Kidney (tissue), 22 donors: ENCODE measurements at places on chromosomes 12 and 14.

- no peak for DNase-seq
These were observed 48.8 kb downstream of the LRCOL1 start for GRCh38 chr12:132561427-132562156.

- DNase-seq: no peak
These were observed 61.9 kb downstream of the DRAM1 start for GRCh38 chr12:101939306-101939705.

GRCh38 chr14:74135426-74135825 lies 50.7 kb downstream of the LIN52 start:
- no peak for DNase-seq

- DNase-seq: peak; percentile 26
These were observed 17.7 kb upstream of the POP5 start for GRCh38 chr12:120598674-120599463.
